SW 1271 (cell line): ENCODE measurements at places on chromosomes 13 and 19.

- DNase-seq, result no peak
Observed at GRCh38 chr19:39412867-39413271, 400 bp downstream of the PLEKHG2 start.

DNA sequence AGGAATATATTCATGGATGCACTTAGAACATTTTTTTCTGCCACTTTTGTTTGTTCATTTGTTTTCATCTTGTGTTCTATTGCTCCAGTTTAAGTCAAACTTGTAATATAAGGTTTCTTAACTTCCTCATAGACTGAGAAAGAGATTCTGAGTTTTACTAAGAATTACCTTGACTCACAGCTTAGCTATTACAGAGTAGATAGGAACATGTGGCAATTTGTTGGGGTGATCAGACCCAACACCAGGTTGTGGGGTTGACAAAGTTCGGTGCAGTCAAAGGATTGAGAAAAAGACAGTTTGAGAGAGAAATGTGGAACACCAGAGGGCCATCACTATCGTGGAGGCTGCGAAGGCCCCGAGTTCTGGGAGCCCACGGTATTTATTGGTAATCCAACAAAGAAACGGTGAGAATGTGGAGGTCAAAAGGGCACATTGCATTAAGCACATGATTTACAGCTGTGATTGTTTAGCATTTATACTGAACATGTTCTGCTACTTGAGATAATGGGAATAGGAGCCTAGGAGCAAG is 2526.0 kb downstream of the PCDH9 start:
- DNase-seq, result no peak

- no peak for DNase-seq
Observed at GRCh38 chr19:53892981-53893325, 11.0 kb downstream of the PRKCG start.

DNA sequence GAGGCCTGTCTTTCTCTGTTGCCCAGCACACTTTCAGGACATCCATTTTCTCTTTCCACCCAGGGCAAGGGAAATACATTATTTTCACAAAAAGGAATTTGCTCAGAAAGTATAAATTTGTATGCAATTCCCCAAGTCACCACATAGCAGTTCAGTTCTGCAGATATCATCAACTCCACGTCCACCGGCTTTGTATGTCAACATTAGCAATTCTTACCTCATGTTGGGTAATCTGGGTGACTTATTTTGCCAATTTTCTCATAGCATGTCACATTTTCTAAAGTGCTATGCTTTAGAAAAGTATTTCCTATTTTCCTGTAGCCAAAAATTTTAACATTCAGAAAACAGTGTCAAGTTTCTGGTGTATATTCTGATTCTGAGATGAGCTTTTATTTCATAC is 501.8 kb downstream of the EFNB2 start:
- DNase-seq, result no peak

GRCh38 chr13:103431856-103432255 is 365.6 kb upstream of the SLC10A2 start:
- DNase-seq, result no peak

DNA sequence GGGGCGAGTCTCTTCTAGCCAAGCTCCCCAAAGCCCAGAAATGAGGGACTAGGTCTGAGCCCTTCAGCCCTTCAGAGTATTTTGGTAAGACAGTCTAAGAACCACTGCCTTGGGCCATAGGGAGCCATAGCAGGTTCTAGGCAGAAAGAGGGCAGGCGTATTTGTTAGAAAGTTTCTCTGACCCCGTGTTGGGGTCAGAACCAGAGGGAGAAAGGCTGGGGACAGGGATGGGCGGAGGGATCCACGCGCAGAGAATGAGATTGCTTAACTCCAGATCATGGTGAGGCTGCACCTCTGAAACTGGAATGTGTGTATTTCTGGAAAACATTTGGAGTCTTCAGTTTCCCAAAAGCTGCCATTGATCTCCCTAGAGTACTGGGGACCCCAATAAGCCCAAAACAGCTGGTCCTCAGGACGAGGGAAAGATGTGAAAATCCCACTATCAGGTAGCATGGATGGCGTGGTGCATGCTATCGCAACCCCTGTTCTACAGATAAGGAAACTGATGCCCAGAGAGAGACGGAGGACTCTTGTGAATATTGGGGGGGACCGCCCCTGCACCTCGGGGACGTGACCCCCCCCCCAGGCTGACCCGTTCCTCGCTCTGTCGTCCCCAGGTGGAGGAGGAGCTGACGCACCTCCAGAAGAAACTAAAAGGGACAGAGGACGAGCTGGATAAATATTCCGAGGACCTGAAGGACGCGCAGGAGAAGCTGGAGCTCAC is 703 bp upstream of the TPM4 start:
- DNase-seq, result no peak

GRCh38 chr19:28878862-28879566 is 333.9 kb downstream of the UQCRFS1 start:
- peak; percentile 64 for DNase-seq

GRCh38 chr19:54379187-54379678 is 14.5 kb upstream of the LAIR1 start:
- no peak for DNase-seq

DNA sequence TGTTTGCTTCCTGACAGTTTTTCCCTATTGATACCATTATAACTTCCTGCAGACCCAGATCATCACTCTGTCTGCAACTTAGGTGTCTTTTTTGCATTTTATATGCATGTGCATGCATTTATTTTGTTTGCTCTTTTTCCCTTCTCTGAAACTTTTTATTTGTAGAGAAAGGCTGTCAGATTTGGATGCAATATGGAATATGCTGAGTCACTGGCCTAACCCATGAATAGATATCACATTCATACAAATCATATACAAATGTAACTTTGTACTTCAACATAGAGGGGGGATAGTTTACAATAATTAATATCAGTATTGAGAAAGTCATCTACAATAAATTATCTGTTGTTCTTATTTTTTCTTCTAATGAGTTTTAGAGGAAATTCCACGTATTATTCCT is 1465.0 kb downstream of the EFNB2 start:
- DNase-seq, result no peak

DNA sequence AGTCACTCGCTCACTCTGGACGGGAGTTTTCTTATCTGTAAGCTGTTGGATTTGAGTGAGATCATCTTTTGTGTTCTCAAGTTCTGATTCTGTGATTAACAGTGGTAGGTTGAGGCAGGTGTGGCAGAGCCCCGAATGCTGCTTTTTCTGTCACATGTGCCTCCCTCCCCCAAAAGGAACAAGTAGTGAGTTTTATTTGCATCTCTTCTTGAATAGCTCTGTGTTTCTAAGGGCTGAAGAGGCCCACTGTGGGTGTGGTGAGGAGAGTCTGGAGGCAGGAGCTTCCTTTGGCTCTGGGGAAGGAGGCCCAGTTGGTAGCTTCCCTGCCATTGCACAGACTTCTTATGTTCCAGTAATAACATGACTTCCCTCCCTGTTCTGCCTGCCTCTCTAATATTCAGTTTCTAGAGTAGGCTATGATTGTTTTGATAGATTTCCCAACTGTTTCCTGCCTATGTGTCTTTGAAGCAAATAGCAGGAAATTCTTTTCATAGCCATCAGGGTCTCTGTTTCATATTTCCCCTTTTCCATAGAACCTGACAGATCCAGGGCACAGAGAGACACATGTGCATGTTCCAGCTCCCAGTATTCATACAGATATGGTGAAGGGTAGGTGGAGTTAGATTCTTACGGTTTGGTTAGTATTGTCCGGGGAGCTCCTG is 23.9 kb upstream of the CXCL17 start:
- DNase-seq, result no peak

- no peak for DNase-seq
Observed at GRCh38 chr19:58468216-58468839, 1.4 kb downstream of the ZNF324 start.

DNA sequence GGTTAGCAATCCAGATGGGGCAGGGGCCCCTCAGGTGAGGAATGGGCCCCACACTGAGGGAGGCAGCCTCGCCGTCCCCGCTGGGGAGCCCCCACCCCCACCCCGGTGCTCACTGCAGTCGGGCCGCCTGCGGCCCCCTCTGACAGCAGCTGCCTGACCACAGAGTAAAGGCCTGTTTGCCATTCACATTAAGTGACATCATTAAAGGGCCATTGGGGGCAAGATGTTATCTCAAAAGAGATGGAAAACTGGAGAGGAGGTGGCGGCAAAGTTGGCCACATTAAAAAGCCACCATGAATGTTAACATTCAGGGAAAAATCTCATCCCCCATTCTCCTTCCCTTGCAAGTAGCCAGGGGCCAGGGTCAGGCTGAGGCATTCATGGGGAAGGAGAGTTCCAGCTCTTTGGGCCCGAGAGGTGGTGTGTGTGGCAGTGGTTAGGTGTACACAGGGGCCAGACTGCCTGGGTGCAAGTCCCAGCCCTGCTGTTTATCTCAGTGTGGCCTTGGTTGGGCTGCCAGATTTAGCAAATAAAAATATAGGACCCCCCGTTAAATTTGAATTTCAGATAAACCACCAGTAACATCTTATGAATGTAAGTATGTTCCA is 20.9 kb downstream of the VSTM2B start:
- DNase-seq, result no peak

DNA sequence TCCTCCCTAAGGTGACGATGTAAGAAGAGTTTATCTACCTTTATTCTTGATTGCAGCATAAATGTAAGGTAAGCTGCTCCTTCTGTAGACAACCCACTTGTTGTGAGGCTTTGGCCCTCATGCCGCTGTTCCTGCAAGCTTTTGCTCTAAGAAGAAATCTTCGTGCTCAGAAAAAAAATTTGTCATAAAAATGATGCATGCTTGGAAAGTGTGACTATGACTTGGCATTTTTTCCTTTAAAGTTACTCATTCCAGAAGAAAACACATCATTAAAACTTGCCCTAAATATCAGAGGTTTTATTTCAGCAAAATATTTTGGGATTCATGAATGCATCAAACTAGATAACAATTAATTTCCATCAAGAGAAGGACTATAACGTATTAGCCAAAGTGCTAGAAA is 39.8 kb downstream of the KCTD12 start:
- no peak for DNase-seq

GRCh38 chr19:5115771-5116202 is 146.9 kb downstream of the KDM4B start:
- no peak for DNase-seq

DNA sequence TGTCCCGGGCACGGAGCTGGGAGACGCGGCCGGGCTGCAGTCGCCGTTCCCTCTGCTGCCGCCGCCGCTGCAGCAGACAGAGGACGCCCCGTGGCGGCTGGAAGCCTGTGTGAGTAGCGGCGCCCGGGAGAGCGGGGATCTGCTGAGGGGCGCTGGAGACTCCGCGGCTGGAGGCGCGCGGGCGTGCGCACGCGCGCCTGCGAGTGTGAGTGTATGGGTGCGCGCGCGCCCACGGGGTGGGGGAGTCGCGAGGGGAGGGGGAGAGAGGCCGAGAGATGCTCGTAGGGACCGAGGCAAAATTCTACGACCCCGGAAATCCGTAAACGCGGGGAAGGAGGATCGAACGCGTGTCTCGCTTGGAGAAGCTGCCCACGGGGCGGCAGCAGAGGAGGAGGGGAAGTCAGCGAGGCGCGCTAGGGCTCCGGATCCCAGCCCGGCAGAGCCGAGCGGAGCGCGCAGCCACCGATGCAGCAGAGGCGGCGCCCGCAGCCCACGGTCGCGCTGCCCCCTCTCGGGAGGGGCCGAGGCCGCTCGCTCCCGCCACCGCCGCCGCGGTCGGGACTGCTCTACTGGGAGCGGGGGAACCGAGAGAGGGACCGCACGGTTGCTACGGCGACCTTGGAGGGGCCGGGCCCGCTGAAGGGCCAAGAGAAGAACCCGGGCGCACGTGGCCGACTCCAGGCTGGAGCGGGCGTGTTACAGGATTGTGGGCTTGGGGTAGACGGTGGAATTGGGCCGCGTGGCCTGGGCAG is at the start of gene ENOX1:
ENOX1 (minus strand) TSS at position 207 of the 752 bp plus-strand sequence.
- peak; percentile 23 for DNase-seq

DNA sequence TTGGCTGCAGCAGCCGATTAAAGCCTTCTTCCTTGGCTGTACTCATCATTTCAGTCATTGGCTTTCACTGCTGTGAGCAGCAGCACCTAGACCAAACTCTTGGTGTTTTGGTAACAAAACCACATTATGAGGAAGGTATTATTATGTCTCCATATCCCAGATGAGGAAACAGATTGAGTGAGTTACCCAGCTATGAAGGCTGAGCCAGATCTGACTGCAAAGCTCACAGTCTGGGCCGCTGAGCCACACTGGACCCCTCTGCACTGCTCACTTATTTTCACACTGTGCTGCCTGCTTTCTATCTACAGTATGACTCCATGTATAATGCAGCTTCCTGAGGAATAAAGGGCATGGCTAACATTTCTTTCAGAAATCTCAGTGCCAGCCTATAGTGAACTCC is 24.5 kb downstream of the CRYL1 start:
- DNase-seq, result no peak

DNA sequence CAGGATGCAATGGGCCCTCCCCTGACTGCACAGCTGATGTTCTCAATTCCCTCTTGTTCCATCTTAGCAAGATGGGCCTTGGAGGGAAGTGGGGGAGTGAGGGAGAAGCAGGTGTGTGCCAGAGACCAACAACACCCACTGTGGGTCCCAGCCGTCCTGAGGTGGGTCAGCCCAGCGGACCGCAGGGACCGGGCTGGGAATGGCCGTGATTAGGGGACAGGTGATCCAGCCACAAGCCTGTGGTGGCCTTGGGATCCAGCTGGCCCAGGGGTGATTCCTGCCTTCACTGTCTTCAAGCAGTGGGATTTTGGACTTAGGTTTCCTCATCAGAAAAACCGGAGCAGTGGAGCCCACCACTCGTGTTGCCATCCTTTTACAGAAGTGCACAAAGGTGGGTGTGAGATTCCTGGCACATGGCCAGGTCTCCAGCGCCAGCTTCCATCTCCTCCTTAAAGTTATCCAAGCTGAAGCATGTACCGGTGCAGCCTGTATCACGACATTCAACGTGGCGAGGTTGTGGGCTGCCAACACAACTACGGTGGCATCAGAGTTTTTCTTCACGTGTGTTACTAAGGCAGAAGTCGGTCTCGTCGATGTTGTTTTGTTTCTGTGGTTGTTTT is 9.0 kb upstream of the ATP11A start:
- DNase-seq, result no peak

DNA sequence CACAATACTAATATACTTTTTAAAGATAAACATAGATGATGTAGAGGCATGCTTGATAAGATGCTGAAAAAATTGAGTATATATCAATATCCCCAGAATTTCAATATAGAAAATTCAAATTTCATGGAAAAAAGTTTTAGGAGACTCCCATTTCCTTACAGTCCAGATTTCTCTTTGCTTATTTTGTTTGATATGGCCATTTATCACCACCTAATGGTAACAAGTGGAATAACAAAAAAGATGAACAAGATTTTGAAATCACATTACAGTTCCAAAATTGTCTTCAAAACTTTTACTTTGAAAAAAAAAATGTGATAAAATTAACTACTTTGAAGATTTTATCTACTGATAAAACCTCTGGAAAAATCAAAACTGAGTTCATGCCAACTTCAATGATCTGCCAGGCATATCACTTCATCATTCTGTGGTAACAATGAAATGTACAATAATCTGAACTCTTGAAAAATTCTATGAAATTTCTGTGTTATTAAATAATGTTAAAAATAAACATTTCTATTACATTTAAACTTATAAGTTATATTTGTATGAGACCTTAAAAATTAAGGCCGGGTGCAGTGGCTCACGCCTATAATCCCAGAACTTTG is 17.5 kb downstream of the MIPEP start:
- peak; percentile 47 for DNase-seq

- DNase-seq, result no peak
Observed at GRCh38 chr13:22839603-22840530, 340.9 kb upstream of the SGCG start.

GRCh38 chr13:32940601-32941000 is 75.6 kb upstream of the KL start:
- no peak for DNase-seq
